ENCODE measurements at places on chromosomes 4 and X.

- DNase-seq, result no peak
Measured at GRCh38 chrX:103730147-103730795, 19.6 kb downstream of the TMEM31 start.

DNA sequence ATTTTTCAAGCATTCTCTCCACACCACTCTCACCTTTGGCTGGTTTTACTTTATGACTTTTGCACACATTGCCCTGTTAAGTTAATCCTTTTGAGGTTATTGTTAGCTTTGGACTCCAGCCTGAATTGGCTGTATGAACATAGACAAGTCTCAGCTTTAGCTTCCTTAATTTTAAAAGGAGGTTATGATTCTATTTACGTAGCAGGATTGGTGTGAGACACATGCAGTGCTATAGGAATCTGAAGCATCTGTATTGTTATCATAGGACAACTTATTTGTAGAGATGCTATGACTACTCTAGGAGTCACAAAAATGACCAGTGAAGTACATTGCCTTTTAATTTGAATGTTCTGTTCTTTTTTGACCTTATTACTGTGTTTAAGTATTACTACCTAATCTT lies 15.7 kb downstream of the PGAM4 start:
- DNase-seq, result no peak

GRCh38 chr4:78292341-78292740 lies 235.2 kb downstream of the FRAS1 start:
- DNase-seq, result no peak

GRCh38 chrX:10112510-10112909 lies 44.3 kb upstream of the CLCN4 start:
- no peak for DNase-seq

All from H4 (cell line).